ENCODE measurements at places on chromosomes 4 and X.

- DNase-seq, result no peak
These were observed 165.7 kb upstream of the CASK start for GRCh38 chrX:42089031-42089430.

DNA sequence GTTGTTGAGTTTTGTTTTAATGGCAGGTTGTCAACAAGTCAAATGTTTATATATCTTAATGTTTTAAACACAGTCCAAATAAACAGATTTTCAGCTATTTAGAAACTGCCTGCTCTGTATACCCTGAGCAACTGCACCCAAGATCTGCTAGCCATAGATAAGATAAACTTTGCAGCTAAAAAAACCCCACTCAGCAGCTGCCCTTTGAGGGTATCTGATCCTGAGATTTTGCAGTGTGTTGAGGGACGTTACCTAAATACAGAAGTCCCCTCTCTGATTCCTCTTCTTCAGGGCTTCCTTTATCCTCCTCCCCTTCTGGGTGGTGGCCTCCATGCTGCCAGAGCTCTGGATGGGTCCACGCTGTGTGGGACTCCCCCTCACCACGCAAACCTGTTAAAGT is 11.0 kb upstream of the FGG start:
- DNase-seq, result no peak

DNA sequence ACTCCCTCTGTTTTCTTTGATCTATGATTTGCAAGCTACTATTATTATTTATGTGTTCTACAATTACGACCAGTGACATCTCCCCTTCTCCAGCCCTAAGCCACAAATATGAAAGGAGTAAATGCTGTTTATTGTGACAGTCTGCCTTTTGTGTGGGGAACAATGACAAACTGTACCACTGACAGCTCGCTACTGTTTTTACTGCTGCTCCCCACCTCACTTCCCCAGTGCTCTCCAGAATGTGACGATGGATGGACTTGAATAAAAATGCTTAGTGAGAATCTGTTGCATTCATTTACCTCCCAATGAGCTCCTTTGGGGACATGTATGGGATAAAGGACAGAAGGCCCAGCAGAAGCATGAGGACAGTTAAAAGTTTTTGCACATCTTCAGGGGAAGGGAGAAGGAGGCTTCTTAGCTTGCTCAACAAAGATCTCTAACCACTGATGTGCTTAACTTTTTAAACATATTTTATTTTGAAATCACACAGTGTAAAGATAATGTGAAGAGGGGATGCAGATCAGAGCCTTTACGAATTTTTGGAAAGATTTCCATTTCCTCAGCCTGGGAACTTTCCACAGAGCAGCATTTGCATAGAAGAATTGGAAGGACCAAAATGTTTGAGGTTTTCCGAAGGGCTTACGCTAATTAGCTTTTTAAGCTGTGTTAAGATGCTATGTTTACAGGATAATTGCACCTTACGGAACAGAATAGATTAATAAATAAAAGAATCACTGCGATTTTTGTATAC is 485.1 kb upstream of the TENM3 start:
- DNase-seq, result no peak

GRCh38 chr4:99536848-99537247 is 26.0 kb downstream of the C4orf17 start:
- DNase-seq, result no peak

DNA sequence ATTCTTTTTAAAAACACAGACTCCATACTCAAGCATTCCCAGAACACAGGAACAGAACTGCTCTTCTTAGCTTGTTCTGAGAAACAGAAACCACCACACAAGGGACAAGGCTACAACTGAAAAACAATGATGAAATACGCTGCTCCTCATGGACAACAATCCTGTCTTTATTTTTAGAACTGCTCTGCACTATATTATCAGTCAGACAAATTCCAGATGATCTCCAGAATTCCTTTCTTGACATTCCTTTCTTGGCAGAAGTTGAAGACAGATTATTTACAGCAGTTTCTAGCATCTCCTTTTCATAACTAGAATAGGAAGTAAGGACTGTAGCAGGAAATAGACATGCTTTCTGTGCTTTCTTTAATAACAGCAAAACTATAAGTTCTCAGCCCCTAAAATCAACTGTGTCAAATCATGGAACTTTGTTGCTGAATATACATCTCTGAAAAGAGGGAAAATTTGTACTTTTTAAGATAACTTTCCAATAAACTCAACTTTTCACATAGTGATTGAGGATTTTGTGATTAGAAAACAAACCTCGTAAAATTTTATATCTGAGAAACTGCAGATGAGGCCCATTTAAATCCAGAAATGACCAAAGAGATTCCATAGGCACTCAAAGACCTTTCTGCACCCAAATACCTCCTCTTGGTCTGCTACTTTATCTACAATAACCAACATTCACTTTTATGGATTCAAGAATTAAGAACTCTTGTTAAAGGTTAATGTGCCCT is 35.9 kb downstream of the ANTXR2 start:
- no peak for DNase-seq

DNA sequence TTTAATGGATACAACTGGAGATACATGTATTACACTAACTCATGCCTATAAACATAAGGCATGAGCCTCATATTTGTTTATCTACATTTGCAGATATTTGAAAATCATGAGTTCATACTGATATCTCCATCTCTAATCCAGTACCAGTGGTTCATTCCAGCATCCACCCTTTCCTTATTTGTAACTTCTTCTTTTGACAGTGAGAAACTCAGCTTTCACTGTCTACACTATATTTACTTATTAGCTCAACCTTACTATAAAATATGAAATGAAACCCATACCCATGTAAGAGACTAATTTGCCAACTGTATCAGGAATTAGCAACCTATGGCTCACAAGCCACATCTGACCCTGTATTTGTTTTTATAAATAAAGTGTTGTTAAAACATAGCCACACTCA is 161.9 kb upstream of the GPRIN3 start:
- no peak for DNase-seq

GRCh38 chr4:82809619-82810018 is 11.0 kb upstream of the SCD5 start:
- peak; percentile 18 for DNase-seq

GRCh38 chrX:30373951-30374350 is 64.8 kb upstream of the NR0B1 start:
- no peak for DNase-seq

DNA sequence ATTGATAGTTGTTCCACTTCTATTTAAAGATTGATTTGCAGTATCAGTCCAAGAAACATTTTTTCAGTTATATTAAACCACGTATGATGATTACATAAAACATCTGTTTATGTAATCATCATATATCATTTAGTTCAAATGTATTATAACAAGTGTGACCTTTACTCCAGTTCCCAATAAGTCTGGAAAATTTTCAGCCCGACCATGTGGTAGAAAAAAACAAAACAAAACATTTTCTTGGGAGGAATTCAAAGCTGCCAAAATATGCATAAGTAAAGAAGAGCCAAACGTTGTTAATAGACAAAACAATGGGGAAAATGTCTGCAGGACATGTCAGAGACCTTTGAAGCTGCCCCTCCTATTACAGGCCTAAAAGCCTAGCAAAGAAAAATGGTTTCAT is 709.1 kb downstream of the FAT4 start:
- no peak for DNase-seq

GRCh38 chrX:85140964-85141363 is 102.6 kb downstream of the SATL1 start:
- no peak for DNase-seq

DNA sequence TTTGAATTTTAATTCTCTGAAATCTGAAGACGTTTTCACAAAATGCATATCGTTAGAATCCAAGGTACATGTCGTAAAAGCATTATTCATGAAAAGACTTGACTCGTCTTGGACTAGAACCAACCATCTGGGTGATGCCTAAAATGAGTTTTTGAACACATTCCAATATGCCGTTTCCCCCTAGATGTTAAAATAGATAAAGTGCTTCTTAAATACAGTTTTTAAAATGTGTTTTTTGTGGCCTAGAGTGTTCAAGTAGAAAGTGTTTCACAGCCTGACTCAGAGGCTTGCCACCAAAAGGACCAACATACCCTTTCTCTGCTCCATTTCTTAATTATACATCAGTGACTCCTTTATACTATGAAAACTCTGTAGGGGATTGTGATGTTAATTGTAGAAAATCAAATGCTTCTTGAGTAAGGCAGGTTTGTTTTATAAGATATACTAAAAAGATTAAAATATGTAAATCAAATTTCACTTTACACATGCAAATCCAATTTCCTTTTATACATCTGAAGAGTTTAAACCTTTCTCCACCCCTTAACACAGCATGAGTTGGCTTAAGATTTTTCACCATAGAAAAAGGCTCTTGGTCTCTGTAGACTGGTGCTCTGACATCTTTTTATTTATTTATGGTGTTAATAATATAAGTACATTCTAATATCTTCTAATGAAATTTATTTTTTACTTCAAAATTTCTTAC is 48.4 kb downstream of the PRKG2 start:
- peak; percentile 36 for DNase-seq

DNA sequence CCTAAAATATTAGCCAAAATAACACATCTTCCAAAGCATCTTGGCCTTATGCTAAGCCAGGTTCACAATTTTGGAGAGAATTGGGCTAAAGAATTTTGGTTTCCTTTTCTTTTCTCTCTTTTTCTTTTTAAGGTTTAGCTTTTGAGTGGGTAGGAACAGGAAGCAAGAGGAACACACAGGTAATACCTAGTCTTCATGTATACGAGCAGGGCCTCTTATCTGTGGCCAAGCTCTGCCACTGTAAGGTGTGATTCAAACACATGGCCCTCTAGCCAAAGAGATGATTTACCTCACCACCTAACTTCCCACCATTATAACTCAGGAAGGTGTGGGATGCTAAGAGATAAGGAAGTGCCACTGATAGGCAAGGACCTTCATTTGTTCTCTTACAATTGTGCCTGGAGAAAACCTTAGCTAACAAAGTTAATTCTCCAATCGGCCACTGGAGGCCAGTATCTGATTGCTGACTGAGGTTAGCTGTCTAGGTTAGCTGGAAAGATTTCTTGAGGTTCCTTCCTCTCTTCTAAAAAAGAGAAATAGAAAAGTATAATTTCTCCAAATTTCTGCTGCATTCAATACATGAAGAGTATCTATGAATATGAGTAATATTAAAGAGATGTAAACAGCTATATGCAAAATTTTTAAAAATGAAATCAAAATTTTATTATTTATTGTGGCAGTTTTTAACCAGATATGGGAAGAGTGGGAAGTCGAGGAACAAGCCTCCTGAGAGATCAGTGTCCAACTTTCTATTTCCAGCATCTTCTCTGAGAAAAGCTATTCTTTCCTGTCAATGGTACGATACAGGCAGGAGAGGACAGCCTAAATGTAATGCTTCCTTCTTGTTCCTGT is 30.1 kb upstream of the BBS7 start:
- peak; percentile 38 for DNase-seq

- DNase-seq, result peak; percentile 90
These were observed 12.2 kb downstream of the ARHGEF6 start for GRCh38 chrX:136768469-136769084.

DNA sequence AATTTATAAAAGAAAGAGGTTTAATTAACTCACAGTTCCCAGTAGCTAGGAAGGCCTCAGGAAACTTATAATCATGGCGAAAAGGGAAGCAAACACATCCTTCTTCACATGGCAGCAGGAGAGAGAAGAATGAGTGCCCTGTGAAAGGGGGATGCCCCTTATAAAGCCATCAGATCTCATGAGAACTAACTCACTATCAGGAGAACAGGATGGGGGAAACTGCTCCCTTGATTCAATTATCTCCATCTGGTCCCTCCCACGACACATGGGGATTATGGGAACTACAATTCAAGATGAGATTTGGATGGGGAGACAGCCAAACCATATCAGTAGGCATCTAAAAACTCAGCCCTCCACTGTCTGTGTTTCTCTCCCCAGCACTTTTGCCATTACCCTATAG is 22.4 kb downstream of the ANK2 start:
- DNase-seq, result no peak
